ENCODE measurements at places on chromosomes 11 and 22.

- no peak for DNase-seq
Observed at GRCh38 chr11:22337596-22338485, at the start of gene SLC17A6. Gene SLC17A6, plus strand, starts transcription at chr11:22338381. Its CDS starts 153 bp downstream, at chr11:22338534.

GRCh38 chr11:6468712-6469495 lies 4.8 kb downstream of the TRIM3 start:
- DNase-seq: peak; percentile 11

DNA sequence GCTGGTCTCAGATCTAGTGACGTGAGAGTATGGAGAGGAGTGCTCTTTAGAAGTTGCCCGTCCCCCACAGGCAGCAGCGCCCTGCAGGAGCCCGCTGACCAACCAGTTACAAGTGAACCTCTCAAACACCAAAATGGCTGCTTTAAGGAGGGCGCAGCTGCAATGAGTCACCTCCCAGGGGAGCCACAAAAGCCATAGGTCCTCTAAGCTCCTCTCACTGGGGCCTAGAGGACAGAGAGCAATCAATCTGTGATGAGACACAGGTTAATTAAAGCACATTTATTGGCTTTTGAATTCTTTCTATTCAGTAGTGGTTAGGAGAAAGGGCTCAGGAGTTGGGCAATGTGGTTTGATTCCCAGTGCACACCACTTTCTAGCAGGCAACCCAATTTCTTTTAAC lies 15.5 kb upstream of the RAPSN start:
- DNase-seq: no peak

DNA sequence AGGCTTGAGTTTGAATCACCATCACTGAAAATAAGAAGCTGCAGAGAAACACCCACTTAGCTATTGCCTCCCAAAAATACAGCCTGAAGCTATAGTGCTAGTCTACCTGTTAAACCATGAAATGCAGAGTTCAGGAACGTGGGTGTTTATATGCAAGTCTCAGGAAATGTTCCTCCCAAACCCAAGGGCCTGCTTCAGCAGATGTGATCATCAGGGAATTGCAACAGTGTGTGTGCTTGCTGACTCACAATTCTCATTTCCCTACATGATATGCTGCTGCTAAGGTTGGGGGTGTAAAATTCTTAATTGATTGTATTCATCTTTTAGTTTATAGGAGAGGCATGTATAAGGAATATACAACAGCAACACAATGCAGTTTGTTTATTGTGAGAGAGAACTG lies 49.6 kb downstream of the NUP98 start:
- no peak for DNase-seq

- DNase-seq: no peak
Observed at GRCh38 chr22:17896586-17896985, 122.3 kb upstream of the BID start.

DNA sequence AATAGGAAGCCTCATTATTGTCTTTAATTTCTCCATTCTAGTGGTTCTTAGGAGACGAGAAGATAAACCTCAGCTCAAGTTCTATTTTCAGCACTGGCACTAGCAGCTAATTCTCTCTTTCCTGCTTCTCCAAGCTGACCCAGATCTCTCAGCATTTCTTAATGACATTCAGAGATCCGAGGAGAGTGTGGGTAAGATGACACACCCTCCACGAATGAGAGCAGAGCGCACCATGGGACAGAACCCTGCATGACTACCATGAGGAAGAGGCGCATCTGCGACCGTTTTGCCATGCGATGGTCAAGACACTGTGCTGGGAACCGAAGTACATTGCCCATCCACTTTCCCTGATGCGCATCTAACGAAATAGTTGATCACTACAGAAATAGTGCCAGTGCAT lies 241.8 kb downstream of the LARGE1 start:
- DNase-seq: no peak

Data from SHP77 treated with DMSO at 0.1 percent for 48 hours (cell line).